ENCODE measurements at places on chromosomes 7 and 10.

DNA sequence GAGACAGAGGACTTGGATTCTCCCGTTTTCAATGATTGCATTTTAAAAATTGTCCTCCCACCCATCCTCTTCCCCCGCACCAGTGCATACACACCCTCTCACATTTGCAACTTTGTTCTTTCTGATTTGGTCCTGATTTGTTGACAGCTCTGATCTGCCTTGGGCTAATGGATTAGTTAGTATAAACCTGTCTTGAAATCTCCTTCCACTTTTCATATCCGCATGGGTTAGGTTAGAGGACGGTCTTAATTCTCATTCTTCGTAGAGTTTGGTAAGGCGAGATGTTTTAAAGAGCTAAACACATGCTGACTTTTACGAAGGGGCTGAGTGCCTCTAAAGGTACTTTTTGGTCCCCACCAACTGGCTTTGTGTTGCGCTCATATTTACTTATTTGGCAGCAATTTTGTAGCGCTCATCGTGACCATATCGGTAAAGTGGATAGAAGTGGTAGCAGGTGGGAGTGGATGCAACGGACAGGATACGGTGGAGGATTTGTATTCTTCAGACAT is 1.1 kb downstream of the AHR start:
- no peak for DNase-seq

- DNase-seq, result no peak
Measured at GRCh38 chr10:31912898-31913850, 15.5 kb downstream of the ARHGAP12 start.

GRCh38 chr7:116331020-116331419 is 120.7 kb downstream of the TES start:
- DNase-seq, result no peak

DNA sequence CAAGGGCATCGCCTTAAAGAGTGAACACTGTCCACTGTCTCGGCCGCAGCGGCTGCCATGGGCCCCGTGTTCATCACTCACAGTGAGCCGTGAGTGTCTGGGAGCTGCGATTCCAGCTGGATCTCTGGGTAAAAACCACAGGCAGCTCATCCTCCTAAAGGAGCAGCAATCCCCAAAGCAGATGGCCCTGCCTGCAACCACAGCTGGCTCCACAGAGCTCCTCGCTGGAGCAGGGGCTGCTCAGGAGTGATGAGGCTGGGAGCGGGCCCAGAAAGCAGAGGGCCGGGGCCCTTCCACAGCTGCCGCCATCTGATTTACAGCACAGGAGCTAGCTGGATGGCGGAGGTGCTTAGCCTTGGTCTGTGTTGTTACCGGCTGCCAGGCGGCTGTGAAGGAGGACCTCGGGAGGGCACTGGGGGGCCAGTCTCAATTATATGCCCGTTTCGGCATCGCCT is 6.6 kb upstream of the TMEM184A start:
- no peak for DNase-seq

Data from NCI-H2227 treated with DMSO at 0.1 percent for 48 hours (cell line).